ENCODE measurements at places on chromosomes 12 and 14. TPM values are rescaled to one million over a fixed set of nuclear protein-coding genes. Genes with fewer than 3 reads are reported as not detected.

Gene ZC2HC1C
- polyA plus RNA-seq = 0.94 TPM

Gene RGS6
- not detected for polyA plus RNA-seq

Gene ARHGAP5
- 11.6 TPM for polyA plus RNA-seq

Gene FOS
- polyA plus RNA-seq = 24.5 TPM

Gene ADAM20
- polyA plus RNA-seq = not detected

Gene CCDC184
- polyA plus RNA-seq = 1.6 TPM

Gene ARG2
- polyA plus RNA-seq = 13.8 TPM

Gene TEAD4
- polyA plus RNA-seq = 21.1 TPM

Gene SOCS2
- 15.2 TPM for polyA plus RNA-seq

Gene PROX2
- polyA plus RNA-seq = not detected

Gene WNT5B
- 19.2 TPM for polyA plus RNA-seq

Gene E2F7
- polyA plus RNA-seq = 5.0 TPM

Gene ADAM21
- polyA plus RNA-seq = 0.18 TPM

Gene GLIPR1L2
- 0.20 TPM for polyA plus RNA-seq

Gene CFAP251
- polyA plus RNA-seq = 48.0 TPM

Gene SLC25A47
- not detected for polyA plus RNA-seq

Gene TIMM9
- 63.0 TPM for polyA plus RNA-seq

Gene IFI27
- polyA plus RNA-seq = 1,280 TPM

Gene GPX2
- polyA plus RNA-seq = 10.0 TPM

Gene WSCD2
- polyA plus RNA-seq = not detected

Gene FOXA1
- polyA plus RNA-seq = not detected

Measured in foreskin keratinocyte (primary cell).